ENCODE measurements at places on chromosomes 16 and 17.
A peak's percentile ranks its signal among the peaks of the same experiment; 100 is the strongest.

- no peak for DNase-seq
Observed at GRCh38 chr17:77915594-77916021, 42.9 kb upstream of the TNRC6C start.

DNA sequence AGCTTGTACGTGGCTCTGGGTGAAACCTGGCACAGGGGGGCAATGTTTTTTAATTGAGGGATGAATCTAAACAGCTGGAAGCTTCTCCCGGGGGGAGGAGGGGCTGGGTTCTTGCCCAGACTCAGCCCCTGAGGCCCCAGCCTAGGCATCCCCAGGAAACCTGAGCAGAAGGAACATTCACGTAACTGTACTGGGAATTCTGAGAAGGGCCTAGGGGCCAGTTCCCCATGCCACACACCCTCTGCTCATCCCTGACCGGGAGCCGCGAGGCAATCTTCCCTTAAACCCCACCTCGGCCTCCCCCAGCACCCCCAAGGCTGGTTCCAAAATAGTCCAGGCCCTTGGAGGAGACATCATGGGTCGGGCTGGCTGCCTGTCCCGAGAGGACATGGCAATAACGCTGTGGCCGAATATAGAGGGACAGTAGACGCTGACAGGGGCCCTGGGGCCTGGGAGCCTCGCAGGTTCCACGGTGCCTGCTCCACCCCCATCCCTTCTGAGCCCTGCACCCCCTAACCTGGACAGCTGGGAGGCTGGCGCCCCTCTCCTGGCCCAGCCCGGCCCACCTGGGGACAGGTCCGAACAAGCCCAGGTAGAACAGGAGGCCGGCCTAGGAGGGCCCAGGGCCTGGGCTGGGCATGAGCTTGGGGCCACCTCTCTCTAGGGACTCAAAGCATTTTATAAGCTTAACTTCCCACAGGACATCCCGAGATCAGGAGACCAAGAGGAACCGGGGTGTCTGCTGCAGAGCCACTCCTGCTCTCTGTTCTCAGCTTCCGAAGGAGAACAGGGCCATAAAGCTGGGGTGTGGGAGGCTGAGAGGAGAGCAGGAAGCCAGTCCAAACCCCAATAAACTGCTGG is 83.2 kb upstream of the TOB1 start:
- DNase-seq: no peak

DNA sequence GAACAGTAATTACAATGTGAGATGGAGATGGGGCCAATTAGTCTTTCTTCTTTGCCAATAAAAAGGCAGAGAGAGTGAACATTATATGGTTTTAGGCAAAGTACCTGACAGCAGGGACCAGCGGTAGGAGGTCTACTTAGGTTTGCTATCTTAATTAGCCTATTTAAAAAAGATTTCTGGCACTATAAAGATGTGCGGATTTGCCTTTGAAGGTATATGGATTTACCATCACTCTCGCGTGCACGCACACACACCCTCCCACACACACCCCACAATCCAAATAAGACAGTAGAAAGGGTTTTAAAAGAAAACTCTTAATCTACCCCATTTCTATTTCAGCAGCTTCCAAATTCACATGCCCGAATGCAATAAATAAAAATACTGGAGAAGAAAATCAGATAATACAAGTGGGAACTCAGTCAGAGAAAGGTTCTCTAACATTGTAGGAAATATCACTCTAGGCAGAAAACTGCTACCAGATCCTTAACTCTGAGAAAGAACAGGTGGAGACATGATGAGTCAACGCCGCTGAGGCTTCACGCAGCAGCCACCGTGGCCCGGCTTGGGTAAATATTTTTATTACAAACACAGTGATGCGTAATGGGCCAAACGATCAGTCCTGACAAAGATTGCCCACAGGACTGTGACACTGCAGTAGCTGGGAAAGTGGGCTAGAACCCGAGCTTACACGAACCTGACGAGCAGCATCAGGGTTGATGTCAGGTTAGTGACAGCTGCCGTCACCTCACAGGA is 66.6 kb upstream of the AXIN2 start:
- DNase-seq: no peak

DNA sequence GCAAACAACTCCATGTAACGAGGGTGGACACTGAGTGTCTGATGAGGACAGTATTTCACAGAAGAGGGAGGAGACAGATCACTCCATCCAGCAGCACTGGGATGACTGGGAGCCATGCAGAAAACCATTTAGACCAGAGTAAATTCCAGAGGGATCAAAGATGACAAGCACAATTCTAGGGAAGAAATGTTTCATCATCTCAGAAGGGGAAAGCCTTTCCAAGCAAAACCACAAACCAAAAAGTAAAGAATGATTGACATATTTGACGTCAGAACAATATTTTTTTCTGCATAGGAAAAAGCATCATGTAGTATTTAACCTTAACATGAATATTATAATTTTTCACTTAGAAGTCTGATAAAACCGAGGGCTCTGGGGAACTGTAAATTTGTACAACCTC is 4.8 kb downstream of the DNASE1 start:
- no peak for DNase-seq

GRCh38 chr16:58047557-58048348 is 22.2 kb downstream of the MMP15 start:
- DNase-seq: no peak

DNA sequence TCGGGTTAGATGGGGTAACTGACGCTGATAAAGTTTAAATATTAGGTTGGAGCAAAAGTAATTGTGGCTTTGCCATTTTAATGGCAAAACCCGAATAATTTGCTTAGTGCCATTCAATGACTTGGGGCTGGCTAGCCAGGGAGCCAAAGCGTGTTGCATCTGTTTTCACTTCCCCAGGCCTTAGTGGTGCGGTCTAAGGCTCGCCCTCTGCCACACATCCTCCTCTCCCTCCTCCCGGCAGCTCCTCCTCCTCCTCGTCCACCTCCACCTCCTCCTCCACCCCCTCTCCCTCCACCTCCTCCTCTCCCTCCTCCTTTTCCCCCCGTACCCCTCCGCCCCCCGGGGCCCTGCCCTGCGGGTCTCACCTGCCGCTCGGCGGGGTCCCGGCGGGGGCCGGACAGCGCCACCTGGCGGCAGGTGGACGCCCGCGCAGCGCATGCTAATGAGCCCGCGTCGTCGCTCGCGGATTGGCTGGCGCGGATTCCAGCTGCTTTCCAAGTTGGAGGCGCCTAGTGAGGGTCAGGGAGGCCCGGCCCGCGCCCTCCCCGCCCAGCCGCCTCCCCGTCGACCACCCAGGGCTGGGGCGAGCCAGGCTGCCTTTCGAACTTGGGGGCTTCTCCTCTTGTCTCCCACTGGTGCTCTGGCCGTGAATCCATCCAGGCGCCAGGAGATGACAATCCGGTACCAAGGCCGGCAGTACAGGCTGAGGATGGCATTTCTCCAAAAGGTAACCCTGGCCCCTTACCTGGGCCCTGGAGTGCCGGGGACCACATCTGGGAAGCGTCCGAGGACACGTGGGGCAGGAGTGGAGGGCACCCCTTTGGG is 36.6 kb upstream of the RGS9 start:
- DNase-seq: peak; percentile 87

DNA sequence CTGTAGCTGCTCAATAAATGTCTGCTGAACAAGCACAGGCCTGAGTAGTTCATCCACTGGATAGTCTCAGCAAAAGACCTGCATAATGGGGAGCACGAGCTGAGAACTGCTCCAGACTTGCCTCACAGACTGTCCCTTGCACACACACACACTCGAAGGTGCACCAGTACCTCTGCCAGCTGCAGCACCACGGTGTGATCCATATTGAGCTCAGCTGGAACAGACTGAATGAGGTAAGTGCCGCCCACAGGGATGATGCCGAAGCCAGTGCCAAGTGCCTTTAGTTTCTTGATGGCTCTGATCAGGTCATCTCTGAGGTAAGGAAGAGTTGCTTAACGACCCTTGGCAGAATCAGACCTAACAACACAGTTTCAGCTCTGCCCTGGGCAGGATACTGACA is 11.6 kb downstream of the SNF8 start:
- DNase-seq: no peak

DNA sequence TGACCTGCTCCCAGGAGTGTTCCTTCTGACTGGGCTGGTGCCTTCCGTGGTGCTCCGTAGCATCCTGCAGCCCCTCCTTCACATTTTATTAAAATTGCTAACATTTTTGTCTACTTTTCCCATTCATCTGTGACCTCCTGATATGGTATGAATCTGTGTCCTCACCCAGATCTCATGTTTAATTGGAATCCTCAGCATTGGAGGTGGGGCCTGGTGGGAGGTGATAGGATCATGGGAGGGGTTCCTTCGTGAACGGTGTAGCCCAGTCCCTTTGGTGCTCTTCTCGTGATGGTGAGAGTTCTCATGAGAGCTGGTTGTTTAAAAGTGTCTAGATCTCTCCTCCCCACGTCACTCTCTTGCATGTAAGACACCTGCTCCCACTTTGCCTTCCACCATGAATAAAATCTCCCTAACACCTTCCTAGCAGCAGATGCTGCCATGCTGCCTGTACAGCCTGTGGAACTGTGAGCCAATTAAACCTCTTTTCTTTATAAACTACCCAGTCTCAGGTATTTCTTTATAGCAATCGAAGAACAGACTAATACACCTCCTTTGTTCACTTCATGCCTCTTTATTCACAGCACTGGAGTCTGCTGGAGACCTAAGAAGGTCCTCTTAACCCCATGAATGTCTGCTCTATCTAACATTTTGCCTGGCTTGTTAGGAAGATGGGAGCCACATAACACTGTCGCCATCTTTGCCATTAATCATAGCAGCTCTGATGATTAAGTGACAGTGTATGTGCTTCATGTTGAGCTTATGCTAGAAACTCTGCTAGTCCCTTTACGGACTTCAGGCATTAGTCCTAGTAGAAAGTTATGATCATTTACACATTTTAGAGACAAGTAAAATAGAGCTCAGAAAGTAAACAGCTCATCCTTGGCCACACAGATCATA is 377.7 kb upstream of the MAF start:
- DNase-seq: no peak
